LoVo (cell line): ENCODE measurements at places on chromosomes 4 and X.

GRCh38 chrX:150051096-150051495 is 112.8 kb upstream of the EOLA2 start:
- no peak for DNase-seq

- DNase-seq, result no peak
Observed at GRCh38 chr4:101599620-101600019, 190.9 kb upstream of the BANK1 start.

DNA sequence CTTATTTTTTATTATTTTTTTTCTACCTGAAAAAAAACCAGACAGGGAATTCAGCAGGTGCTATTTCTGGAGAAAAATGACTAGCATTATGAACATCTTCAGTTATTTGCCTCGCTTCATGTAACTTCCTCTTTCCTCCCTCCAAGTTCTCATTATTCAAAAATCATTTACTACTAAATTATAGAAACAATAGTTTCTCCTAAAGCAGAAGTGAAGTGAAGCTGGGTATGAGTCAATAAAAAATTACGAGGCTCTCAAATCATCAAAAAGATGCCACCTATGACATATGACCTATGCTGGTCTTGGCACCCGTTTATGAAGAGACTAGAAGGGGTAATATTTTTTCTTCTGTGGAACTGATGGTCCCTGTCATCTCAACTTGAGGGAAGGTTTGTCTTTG is 145.0 kb upstream of the AADAT start:
- no peak for DNase-seq

GRCh38 chr4:72767618-72768302 is 198.7 kb upstream of the ADAMTS3 start:
- DNase-seq, result no peak

DNA sequence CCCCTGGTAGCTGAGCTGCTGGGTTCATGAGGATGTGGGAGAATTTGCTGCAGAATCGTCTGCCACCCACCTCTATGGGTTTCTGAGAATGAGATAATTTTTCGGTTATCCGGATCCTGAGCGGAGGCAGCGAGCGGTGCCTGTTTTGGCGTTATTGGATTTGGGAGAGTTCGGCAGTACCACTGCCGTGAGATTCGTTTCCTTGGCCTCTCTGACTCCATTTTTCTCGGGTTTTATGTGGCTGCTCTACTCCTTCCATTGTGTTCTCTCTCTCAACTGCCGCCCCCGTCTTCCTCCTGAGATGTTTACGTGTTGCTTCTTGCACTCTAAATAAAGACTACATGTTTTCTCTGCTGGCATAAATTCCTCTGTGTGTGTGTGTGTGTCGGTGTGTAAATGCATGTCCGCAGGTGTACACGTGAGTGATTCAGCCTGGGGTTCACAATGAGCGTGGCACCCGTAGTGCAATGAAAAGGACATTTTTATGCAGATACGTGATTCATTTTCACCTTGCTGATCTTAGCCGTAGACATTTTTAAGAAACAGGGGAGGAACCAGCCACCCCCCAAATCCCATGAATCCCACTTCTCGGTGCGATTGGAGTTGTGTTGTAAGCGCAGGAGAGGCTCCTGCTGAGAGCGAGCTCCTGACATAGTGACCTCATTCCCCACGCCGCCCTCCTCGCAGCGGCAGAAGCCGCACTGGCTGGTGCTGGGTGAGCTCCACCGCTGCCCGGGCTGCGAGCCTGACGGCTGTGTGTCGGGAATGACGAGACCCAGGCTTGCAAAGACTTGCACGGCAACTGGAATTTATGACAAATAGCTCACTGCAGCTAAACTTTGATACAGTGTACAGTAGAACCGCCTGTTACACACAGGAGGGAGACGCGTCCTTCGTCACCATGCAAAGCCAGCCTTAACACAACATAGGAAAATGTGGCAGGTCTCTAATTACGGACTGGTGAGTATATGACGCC is 82.2 kb downstream of the STOX2 start:
- DNase-seq, result no peak

- DNase-seq, result no peak
Observed at GRCh38 chr4:110628663-110629213, 5.9 kb upstream of the PITX2 start.

GRCh38 chr4:147479786-147480185 is 1.1 kb upstream of the EDNRA start:
- no peak for DNase-seq

- no peak for DNase-seq
Observed at GRCh38 chr4:66034671-66035070, 364.4 kb upstream of the EPHA5 start.

DNA sequence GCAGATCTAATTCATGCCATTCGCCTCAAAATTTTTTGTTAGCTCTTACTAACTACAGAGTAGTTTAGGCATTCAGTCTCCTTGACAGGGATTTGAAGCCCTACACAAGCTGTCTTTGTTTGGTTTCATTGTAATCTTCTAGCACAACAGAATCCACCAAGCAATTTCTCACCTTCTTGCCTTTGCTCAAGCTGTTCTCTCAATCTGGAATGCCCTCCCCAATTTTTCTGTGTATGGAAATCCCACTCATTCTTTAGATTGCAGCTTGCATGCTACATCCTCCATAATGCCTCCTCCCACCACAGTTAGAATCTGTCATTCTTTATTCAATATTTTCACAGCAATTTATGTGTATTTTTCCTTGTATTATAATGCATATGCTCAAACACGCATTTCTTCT is 63.7 kb downstream of the C4orf51 start:
- DNase-seq, result no peak

GRCh38 chr4:102713096-102713495 is 47.7 kb downstream of the MANBA start:
- DNase-seq, result no peak

- no peak for DNase-seq
Observed at GRCh38 chr4:52107336-52107735, 56.2 kb downstream of the SPATA18 start.

- DNase-seq, result no peak
Observed at GRCh38 chr4:116015062-116015461, 901.6 kb upstream of the NDST4 start.

GRCh38 chr4:6369924-6370645 is 100.4 kb downstream of the WFS1 start:
- no peak for DNase-seq

GRCh38 chr4:157080605-157081004 is 4.7 kb downstream of the GLRB start:
- no peak for DNase-seq

DNA sequence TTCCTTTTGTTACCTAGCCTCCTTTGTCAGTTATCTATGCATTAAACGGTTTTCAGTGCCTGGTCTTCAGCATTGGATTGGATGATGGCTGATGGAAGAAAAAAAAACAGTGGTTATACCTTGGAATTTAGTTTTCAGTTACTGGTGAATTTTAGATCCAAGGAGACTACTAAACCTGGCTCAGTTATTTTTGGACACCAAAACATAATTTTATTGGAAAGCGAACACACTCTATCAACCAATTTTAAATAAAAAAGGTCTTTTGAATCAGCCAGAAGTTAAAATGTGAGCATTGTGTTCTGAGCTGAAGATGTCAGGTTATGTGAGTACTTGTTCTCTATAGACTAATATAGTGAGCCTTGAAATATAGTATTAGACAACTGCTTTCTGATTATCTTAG is 32.1 kb downstream of the FGF2 start:
- no peak for DNase-seq

GRCh38 chrX:17443556-17443955 is 68.6 kb downstream of the NHS start:
- DNase-seq, result no peak

DNA sequence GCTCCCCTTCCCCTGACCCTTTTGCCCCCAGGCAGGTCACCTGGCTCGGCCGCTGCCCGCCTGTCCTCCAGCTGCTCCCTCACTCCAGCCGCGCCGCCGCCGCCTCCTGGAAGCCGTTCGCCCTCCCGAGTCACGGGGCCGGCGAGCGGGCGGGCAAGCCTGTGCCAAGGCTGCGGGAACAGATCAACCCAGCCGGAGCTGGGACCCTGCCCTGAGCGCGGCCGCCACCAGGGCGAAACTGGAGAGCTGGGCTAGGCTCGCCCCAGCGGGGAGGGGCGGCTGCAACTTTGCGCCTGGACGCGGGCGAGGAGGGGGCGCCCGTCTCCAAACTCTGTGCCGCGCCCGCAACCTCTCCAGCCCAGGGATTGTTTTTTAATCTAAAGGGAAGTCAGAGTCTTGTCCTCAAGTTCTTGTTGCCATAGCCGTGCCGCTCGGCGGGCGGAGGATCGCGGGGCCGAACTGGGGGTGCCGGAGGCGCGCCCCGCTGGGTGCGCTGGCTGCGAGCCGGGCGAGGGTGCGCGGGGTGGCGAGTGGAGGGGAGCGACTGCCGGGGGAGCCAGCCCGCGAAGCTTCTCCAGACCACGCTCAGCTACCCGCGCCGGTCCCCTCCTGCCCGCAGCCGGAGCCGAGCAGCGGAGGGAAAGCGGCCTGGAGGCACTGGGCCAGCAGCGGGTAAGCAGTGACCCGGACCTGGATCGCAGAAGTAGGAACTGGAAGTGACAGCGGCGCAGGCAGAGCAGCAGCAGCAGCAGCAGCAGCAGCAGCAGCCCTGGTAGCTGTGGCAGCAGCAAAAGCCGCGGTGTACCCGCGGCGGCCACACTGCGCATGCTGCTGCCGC is 13.4 kb downstream of the ARHGEF6 start:
- no peak for DNase-seq

- no peak for DNase-seq
Observed at GRCh38 chr4:17448689-17449088, 63.2 kb downstream of the QDPR start.

- DNase-seq, result no peak
Observed at GRCh38 chrX:51421972-51422597, 74.3 kb downstream of the NUDT11 start.

DNA sequence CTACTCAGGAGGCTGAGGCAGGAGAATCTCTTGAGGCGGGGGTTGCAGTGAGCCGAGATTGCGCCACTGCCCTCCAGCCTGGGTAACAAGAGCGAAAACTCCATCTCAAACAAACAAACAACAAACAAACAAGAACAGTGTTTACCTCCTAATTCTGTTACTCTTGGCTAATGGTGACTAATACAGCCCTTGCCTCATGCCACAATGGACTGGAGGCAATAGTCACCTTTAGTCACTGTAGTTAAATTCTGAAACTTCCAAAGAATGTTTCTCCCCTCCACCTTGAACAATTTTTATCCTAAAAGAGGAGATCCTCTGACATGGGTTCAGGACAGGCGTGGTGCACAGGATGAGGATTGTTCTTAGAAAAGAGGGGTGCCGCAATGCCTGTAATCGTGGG is 241.2 kb upstream of the CTSO start:
- DNase-seq, result no peak

GRCh38 chr4:153344131-153345011 is at the start of gene MND1:
MND1 (plus strand) TSS chr4:153344688; CDS start chr4:153344738, 50 bp downstream.
- peak; percentile 80 for DNase-seq

- no peak for DNase-seq
Observed at GRCh38 chr4:2443956-2444740, 24.8 kb upstream of the RNF4 start.

- peak; percentile 4 for DNase-seq
Observed at GRCh38 chr4:186537843-186538521, 17.4 kb downstream of the MTNR1A start.

DNA sequence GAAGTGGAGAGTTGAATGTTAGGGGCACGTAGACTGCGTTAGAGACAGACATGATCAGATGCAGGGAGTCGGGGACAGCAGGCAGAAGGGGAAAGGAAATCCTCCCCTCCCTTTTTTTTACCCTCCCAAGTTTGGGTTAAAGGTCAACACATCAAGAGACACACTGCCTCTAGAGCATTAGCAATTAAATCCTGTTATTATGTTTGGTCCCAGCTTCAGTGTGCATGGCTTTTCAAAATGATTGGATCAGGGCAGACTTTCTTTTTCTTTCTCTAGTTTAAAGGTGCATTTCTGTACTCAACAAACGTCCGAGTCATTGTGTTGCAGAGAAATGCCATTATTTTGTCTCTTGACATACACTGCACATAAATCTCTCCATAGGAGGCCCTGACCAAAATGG is 63.9 kb downstream of the USP26 start:
- DNase-seq, result no peak

- no peak for DNase-seq
Observed at GRCh38 chrX:51894697-51895336, 1.4 kb downstream of the MAGED1 start.

DNA sequence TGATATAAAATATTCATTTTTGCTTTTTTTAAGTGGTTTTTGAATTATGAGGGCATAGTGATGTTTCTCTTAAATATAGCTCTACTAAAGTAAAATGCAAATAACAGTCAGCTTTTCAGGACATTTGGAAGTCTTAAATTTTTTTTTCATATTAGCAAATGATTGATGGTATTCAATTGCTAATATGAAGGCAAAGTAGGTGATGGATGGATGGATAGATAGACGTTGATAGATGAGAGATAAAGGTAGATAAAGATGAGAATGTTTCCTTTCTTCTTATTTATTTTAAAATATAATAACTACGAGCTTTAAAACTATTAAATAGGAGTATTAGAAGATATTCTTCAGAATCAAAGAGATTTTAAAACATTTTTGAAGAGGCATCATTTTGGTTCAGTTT is 83.7 kb downstream of the FBXO8 start:
- DNase-seq, result no peak

GRCh38 chr4:100790836-100791615 is 273.2 kb upstream of the EMCN start:
- no peak for DNase-seq

DNA sequence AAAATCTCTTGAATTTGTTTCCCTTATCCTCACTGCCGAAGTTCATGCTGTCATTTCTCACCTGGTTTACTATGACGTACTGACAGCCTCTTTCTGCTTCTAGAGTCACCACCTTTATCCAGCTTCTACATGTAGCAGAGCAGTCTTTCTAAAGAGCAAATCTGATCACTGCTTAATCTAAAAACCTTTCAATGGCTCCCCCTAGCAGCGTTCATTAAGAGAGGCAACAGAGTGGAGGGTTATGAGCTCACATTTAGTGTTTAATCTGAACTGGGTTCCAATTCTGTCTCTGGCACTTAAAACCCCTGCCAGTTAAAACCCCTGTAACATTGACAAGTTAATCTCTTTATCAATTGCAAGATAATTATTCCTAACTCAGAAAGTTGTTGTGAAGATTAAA is 4.4 kb downstream of the RBPJ start:
- DNase-seq, result peak; percentile 14

GRCh38 chr4:175720722-175721121 is 91.3 kb downstream of the GPM6A start:
- DNase-seq, result no peak

- no peak for DNase-seq
Observed at GRCh38 chr4:123825596-123826291, 429.1 kb downstream of the SPRY1 start.

GRCh38 chr4:3655485-3655884 is 110.7 kb upstream of the ADRA2C start:
- no peak for DNase-seq

- no peak for DNase-seq
Observed at GRCh38 chr4:74540193-74540592, 95.3 kb downstream of the AREG start.

DNA sequence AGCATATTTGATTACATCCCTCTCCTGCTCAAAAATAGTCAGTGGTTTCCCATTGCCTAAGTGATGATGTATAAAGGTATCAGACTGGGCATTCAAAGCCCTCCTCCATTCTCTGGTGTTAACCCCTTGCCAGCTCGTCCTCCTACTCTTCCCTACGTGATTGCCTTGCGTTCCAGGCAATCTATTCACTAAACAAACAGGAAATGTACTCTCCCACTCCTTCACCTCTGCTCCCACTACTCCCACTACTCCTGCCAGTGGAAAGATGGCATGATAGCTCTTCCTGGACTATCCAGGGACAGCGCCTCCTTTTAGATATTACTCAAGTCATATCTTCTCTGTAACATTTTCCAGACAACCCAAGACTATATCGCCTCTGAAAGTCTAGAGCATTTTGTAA is 5.8 kb downstream of the DGAT2L6 start:
- no peak for DNase-seq

- no peak for DNase-seq
Observed at GRCh38 chr4:99652596-99653436, 4.8 kb downstream of the C4orf54 start.
